Stimulated activated CD4-positive, alpha-beta T cell treated with anti-CD3 and anti-CD28 coated beads, TNF-alpha, amount 100 ng/mL, for 24 hours (primary cell): ENCODE measurements at places on chromosomes 12 and 14.
A peak's percentile ranks its signal among the peaks of the same experiment; 100 is the strongest.

DNA sequence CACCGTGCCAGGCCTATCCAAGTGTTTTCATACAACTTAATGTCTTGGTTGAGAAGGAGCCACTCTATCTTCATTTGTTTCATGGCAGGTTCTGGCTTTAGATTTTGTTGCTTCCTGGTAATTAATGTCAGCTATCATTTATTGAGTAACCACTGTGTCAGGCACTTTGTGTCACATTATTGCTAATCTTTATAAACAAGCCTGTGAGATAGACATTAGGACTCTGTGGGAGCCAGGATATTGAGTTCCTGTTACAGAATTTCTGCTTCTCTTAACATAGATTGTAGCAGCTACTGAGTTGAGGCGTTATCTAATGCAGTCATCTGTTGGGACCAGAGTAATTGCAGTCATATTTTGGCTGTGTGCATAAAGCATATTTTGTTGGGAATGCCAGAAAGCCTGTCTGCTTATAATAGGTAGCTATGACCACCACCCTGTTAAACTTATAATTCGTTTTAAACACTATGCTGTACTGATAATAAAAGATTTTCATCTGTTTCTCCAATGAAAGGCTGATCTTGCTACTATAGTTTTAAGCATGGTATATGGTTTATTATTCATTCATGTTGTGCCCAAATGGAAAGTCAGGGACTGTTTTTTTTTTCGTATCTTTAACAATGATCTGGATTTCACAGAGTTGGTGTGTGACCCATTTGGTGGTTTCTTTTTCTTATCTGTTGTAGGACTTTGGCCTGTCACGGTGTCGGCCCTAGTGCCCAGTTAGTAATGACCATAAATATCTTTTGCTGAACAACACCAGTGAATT lies 432.6 kb downstream of the PCNX1 start:
- no peak for DNase-seq

GRCh38 chr14:35855876-35856481 lies 29.8 kb downstream of the BRMS1L start:
- no peak for DNase-seq

DNA sequence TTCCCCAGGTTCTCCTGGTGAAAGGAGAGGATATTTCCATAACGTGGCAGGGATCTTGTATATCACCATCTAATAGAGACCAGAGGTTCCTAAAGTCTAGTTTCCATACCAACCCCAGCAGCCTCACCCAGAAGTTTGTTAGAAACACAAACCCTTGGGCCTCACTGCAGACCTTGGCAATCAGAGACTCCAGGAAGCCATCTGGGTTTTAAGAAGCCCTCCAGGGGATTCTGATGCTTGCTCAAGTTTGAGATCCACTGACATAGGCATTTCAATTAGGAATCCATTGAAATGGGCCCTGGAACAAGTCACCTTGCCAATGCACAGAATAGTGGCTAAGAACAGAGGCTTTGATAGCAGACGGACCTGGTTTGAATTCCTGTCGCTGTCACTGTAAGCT lies 2.2 kb upstream of the CMKLR1 start:
- DNase-seq = no peak

DNA sequence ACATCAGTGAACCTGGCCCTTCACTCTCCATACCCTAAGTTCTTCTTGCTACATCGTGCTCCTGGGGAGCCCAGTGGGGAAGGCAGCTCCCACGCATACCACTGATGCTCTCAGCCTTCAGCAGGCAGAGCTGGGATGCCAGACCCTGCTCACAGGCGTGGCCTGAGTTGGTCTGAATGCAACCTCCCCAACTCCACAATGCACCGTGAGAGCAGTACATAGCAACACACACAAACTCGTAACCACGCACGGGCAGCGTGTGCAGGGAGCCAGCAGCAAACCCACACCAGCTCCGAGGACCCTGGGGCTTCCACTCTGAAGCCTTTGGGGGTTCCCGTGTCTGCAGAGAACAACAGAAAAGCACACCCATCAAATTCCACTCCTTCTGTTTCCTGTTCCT lies 37.3 kb downstream of the ANO2 start:
- DNase-seq = no peak

GRCh38 chr12:122126342-122126635 lies 47.7 kb downstream of the IL31 start:
- DNase-seq = no peak

DNA sequence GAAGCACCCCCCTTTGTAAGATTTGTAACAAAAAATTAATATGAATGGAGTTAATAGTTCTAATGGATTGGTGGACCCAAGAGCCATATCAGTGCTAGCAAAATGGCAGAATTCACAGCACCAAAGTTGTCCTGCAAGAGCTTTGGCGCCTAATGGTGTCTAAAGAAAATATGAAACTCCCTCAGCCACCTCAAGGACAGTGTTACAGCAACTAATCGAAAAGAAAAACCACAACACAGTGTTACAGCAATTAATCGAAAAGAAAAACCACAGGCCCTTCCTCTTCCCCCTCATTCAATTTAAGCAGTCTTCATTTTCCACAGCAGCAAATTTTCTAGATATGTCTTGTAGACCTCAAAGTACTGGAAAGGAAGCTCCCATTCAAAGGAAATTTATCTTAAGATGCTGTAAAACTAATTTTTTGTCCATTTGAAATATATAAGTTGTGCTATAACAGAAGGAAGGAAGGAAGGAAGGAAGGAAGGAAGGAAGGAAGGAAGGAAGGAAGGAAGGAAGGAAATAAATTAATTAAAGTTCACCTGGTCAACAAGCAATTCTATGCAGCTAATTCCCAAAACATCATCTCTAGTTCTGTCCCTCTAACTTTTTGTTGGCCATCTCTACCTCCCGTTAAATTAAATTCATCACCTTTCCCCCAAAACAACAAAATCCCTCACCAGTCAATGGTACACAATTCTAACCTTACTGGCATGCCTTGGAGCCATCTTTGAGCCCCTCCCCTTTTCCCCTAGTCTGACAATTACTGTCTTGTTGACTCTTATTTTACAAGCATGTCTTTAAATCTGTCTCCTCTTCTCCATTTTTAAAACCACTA lies 17.4 kb downstream of the LRP6 start:
- no peak for DNase-seq

- DNase-seq = no peak
These were observed 12.4 kb upstream of the SNAPC1 start for GRCh38 chr14:61749867-61750266.

- no peak for DNase-seq
These were observed 155.0 kb upstream of the RTL1 start for GRCh38 chr14:101058571-101058970.

- DNase-seq = no peak
These were observed 278.1 kb downstream of the NUAK1 start for GRCh38 chr12:105860561-105861207.

GRCh38 chr14:69036757-69037506 lies 57.8 kb upstream of the ACTN1 start:
- no peak for DNase-seq

- no peak for DNase-seq
These were observed 811 bp upstream of the FBRSL1 start for GRCh38 chr12:132489078-132489601.

- peak; percentile 55 for DNase-seq
These were observed 11.7 kb upstream of the NFKBIA start for GRCh38 chr14:35416108-35416750.
